Occipital lobe (tissue), 3 donors: ENCODE measurements at places on chromosomes 12 and 14. TPM values are rescaled to one million over a fixed set of nuclear protein-coding genes. Genes with fewer than 3 reads are reported as not detected.

GRCh38 chr12:116806845-116807440 is 68.8 kb downstream of the RNFT2 start:
- DNase-seq = no peak

DNA sequence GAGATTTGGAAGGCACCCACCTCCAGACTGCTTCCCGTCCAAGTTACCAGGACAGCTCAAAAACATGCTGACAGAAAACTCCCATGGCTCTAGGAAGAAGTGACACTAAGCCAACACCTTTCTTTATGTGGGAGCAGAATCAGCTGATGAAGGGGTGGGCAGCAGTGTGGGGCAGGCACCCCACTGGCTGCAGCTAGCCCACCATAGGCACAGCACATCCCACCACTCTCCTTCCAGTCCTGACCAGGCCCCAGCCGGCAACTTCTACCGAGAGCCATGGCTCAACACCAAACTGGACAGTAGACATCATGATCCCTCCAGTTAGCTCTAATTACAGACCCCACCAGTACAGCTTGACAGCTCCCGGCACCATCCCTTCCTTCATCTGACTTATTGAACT is 45.0 kb downstream of the SH2B3 start:
- no peak for DNase-seq

GRCh38 chr12:87520968-87521367 is 508.2 kb downstream of the C12orf50 start:
- no peak for DNase-seq

- DNase-seq = no peak
Observed at GRCh38 chr12:110023059-110023980, 24.1 kb downstream of the ANKRD13A start.

DNA sequence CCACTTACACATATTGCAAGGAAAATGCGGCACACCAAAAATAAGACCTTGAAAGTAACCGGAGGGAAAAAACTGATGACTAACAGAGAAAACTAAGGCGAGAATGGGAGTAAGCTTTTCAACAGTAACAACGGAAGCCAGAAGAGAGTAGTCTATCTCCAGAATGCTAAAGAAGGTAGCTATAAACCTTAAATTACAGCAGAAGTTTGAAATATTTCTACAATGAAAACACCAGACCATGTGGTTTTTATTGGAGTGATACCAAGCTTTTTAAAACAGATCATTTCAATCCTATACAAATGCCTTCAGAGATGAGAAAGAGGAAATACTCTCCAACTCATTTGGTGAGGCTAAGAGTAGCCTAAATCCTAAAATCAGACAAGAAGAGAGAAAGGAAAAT is 209.5 kb downstream of the ANO6 start:
- no peak for DNase-seq

- DNase-seq = no peak
Observed at GRCh38 chr14:100376751-100377171, 53.6 kb downstream of the SLC25A47 start.

- DNase-seq = no peak
Observed at GRCh38 chr14:102508774-102509745, 516 bp downstream of the ANKRD9 start.

DNA sequence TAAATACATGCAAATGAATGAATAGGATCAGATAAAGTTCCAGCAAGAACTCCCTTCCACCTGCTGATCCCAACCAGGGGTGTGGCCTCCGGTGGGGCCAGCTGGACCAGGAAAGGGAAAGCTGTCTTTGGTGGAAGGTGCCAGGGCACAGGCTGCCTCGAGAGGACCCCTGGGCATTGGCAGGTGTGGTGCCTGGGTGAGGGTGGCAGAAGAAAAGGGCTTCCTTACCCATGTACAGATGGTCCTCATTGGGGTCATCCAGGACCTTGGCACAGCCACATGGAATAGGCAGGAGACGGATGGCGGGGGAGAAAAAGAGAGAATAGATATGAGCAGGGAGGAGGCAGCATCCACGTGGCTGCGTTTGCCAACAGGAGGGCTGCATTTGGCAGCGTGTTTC is 36.4 kb downstream of the CAMKK2 start:
- no peak for DNase-seq

GRCh38 chr14:62655166-62655565 is 390.1 kb downstream of the KCNH5 start:
- DNase-seq = no peak

DNA sequence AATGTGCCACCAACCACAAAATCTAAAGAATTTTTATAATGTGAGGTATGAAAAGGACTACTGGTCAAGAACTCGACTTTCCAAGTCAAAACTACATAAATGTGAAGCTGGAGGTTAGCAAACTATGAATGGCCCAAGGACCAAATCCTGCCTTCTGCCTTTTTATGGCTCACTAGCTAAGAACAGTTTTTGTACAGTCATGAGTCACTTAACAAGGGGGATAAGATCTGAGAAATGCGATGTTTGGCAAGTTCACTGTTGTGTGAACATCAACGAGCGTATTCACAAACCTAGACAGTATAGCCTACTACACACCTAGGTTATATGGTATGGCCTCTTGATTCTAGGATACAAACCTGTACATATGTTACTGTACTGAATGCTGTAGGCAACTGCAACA is 28.2 kb downstream of the FERMT2 start:
- no peak for DNase-seq

GRCh38 chr14:103517174-103517566 is 5.5 kb downstream of the CKB start:
- no peak for DNase-seq

GRCh38 chr12:131263626-131264025 is 309.9 kb downstream of the ADGRD1 start:
- DNase-seq = no peak

EPYC gene
- total RNA-seq = not detected

WSCD2 gene
- 3.3 TPM for total RNA-seq

CBLN3 gene
- total RNA-seq = 0.47 TPM

PTPN21 gene
- total RNA-seq = 9.0 TPM

KRT80 gene
- total RNA-seq = not detected

SMCO2 gene
- total RNA-seq = 0.78 TPM

LTB4R gene
- 1.6 TPM for total RNA-seq

MSRB3 gene
- 3.9 TPM for total RNA-seq
